Renal cortex interstitium (tissue), 15 donors: ENCODE measurements at places on chromosomes 5 and 9.

DNA sequence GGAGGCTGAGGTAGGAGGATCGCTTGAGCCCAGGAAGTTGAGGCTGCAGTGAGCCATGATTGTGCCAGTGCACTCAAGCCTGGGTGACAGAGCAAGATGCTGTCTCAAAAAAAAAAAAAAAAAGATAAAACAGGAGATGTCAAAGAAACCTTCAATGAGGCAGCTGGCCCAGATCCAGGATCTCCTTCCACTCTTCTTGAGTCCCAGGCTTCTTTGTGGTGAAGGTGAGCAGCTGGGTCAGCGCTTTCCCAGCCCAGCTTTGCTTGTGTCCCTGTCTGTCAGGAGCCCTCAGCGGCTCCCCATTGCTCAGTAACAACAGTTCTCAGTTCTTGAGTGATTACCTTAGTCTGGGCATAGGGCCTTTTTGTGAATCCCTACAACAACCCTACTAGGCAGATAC lies 69.4 kb upstream of the PSD2 start:
- DNase-seq: no peak

- DNase-seq: no peak
These were observed 55.8 kb upstream of the TMC1 start for GRCh38 chr9:72465593-72465984.

- DNase-seq: no peak
These were observed 487.4 kb downstream of the PRDM9 start for GRCh38 chr5:23994581-23995370.

DNA sequence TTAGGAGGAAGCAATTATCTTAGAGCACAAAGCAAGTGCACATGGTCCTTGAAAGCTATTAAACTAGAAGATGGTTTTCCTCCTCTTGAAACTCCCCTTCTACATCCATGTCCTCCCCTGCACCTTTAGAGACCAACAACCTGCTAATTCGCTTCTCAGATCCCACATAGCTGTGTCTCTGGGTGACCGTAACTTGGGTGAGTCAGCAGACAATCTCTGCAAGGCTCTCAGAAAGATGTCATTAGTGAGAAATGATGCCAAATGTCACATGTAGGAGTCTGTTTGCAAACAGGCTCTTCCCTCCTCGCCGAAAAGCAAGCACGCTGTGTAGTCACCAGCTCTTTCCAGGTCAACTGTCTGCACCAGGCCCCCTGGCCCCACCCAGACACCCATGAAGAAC lies 291.8 kb downstream of the SLIT3 start:
- DNase-seq: no peak

DNA sequence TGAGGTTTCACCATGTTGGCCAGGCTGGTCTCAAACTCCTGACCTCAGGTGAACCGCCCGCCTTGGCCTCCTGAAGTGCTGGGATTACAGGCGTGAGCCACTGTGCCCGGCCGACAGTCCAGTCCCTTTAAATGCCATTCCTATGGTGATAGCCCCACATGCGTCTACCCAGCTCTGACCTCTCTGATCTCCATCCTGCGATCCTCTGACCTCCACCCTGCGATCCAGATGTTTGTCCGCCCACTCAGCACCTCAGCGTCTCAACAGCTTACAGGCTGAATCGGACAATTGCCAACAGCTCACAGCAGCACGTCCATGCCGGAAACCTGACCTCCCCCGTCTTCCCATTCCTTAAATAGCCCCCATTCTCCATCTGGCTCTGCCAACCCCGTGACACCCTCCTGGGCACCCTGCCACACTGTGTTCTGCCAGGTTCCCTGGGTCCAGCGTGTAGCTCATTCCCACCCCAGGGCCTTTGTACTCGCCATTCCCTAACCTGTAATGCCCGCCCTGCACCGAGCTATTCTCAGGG lies 44.0 kb upstream of the RNU6ATAC start:
- DNase-seq: no peak

DNA sequence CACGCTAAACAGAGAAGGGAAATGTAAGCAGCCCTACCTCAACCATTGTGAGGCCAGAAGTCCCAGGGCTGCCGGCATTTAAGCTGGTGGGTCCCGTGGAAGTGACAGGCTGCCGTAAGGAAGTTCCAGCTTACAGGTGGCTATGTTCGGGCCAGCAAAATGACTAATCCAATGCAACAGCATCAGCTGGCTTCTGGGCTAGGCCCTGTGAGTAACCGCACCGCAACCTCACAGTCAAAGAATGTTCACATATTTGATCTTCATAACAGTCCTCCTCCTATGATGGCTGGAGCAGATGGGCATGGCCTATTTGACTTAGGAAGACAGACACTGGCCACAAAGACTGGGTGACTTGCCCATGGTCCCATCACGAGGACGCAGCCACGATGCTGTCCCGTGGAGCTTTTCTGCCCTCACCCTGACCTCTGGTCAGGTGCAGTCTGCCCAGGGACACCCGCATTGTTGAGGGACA lies 88.2 kb downstream of the LIFR start:
- no peak for DNase-seq

DNA sequence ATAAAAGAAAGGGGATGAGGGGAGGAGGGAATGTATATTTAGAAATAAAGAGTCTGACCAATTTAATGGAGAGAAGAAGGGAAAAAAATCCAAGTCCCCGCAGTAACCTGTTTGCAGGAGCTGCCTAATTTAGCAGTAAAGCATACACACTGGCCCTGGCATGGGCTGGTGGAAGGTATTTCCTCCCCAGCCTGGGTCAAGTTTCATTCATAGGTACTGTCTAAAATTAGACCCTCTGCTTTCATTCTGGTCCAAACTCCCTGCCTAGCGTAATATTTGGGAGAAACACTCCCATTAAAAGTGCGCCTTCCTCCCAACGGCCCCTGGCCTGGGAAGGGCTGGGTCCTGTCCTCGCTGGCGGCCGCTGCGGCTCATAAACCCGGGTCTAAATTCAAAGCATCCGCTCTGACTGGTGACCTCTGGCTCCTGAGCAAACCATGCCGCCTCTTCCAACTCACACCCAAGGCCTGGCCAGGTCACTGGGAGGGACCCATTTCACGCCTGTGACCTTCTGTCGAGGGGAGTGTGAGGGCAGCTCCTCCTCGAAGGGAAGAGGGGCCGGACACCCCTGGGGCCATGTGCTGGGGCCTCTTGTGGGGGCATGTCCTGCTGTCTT lies 123.2 kb downstream of the FGF18 start:
- no peak for DNase-seq

- no peak for DNase-seq
These were observed 64.5 kb downstream of the TMEM161B start for GRCh38 chr5:88203981-88204750.

- no peak for DNase-seq
These were observed 197.0 kb downstream of the TAF11L14 start for GRCh38 chr5:17831279-17831678.

DNA sequence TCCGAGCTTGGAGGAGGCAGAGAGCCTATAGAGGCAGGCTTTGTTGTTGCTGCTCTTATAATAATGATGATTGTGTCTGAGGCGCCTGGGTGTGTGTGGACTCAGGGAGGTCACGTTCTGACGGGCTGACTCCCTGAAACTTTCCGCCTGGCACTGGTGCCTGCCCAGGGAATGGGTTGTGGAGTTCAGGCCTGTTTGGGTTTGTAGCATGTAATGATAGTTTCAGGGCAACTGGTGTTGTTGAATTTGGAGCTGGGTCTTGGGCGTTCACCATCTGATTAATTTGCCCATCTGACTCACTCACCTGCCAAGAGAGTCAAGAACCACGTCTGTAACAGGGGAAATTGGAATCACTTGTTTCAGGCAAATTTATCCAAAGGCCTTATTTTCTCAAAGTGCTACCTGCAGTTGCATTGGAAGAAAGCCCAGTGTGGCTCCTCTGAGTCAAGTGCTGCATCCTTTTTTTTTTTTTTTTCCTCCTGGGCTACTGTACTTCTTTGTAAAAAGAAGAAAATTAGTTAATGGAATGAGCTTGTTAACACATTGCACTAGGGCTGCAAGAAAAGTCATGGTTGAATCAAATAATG lies 386.5 kb downstream of the GADD45G start:
- no peak for DNase-seq

DNA sequence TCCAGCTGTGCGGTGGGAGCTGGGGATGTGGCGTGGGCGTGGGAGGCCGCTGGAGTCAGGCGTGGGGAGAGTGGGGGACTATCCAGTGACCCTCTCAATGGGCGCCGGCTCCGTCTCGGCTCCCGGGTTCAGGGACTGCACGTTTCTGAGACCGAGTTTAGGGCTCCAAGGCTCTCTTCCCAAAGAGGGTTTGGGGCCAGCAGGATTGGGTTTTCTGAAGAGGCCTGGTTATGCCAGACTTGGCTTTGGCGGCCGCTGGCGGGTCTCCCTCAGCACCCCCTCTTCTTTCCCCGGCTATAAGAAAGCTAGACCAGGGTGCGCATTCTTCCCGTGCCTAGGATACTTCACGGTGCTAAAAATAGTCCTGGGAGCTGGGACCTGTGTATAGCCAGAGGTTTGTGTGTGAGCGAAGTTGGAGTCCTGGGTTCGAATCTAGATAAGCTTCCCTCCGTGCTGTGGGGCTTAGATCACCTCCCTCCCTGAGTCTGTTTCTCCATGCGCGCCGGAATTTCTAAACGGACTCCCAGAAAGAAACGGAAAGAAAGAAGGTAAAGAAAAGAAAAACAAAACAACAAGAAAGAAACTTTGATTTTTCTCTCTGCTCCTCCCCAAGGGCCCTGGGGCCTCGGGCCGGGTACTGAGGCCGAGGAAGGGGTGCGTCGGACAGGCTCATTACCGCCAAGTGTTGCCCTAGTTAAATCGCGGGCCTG lies 5.0 kb downstream of the HAND1 start:
- no peak for DNase-seq

DNA sequence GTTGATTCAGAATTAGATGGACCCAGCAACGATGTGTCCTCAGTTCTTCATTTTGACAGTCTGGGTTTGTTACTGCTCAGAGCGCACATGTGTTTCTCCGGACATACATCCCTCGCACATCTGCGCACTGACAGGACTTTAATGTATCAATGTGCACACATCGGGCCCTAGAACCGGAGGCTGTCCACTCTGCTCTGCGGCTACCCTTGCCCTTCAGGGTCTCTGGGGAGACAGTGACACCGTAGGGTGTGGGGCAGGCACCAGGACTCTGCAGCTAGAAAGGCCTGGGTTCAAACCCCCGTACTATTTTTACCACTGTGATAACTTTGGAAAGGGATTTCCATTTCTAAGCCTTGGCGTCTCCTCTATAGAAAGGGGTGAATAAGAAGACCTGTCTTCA lies 23.5 kb upstream of the LPCAT1 start:
- no peak for DNase-seq

GRCh38 chr5:57302164-57302563 lies 128.3 kb downstream of the GPBP1 start:
- no peak for DNase-seq

GRCh38 chr9:36151316-36152210 lies 15.0 kb downstream of the GLIPR2 start:
- no peak for DNase-seq

GRCh38 chr9:101486693-101487442 lies 46.8 kb upstream of the RNF20 start:
- peak; percentile 61 for DNase-seq

- no peak for DNase-seq
These were observed 25.3 kb downstream of the IRX2 start for GRCh38 chr5:2725980-2726765.

DNA sequence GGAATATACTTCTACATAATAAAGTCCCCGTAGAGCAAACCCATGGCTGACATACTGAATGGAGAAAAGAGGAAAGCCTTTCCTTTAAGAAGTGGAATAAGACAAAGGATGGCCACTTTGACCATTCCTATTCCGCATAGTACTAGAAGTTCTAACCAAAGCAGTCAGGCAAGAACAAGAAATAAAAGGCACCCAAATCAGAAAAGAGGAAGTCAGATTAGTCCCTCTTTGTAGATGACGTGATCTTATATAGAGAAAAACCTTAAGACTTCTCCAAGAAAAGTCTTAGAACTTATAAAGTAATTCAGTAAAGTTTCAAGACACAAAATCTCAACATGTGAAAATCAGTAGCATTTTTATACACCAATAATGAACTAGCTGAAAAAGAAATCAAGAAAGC lies 133.9 kb downstream of the GIN1 start:
- DNase-seq: no peak

DNA sequence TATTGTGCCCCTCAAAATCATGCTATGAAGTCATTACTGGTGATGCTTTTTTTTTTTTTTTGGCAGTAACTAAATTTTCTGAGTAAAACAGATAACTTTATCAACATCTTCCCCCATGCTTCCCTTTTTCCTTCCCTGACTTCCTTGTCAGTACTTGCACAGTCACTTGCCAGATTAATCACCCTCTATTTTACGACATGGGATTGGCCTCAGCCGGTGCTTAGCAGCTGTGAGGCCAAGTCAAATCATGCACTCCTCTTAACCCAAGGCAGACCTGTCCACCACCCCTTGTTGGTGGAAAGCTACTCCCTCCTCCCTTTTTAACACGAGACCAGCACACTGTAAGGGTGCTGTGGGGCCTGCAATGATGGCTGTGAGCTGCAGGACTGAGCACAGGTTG lies 118.0 kb upstream of the OTULINL start:
- DNase-seq: no peak

GRCh38 chr9:18477121-18477660 lies 3.2 kb downstream of the ADAMTSL1 start:
- no peak for DNase-seq

GRCh38 chr9:37157726-37158377 lies 37.5 kb downstream of the ZCCHC7 start:
- no peak for DNase-seq

DNA sequence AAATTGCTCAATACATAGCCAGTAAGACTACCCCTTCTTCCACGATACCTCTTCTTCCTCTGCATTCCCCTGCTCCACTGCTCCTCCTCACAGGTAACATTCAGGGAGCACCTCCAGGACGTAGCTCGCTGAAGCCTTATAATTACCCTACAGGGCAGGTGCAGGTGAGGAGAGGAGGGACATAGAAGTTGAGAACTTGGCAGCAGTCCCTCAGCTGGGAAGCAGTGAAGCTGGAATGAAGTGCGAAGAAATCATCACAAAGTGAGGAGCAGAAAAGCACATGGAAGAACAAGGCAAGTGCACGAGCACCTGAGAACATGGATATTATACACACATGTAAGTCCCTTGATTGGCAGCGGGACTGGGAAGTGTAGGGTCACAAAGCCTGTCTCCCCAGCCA lies 118.2 kb downstream of the HSD17B3 start:
- no peak for DNase-seq

DNA sequence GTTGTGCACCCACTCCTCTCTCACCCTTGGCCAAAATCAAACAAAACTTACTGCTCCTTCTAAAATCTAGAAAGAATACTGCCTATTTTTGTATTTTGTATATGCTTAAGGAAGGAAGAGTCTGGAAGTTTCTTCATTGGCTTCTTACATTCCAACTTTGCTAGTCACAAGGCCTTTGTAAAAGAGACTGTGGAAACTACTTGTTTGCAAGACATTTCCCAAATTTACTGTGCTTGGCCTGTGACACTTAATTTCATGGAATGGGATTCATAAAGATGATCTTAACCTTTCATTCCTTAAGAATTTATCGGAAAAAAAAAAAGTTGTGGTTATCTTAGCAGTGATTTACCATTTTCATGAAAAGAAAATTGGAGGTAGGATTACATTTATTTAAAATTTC lies 208.9 kb downstream of the VPS13A start:
- DNase-seq: no peak
